ENCODE measurements at places on chromosomes 2 and 18. TPM values are rescaled to one million over a fixed set of nuclear protein-coding genes. Genes with fewer than 3 reads are reported as not detected.

The HTR2B gene
- not detected for total RNA-seq

The ECEL1 gene
- not detected for total RNA-seq

The HOXD1 gene
- total RNA-seq, result not detected

The TTN gene
- 9.7 TPM for total RNA-seq

The B3GNT7 gene
- not detected for total RNA-seq

The CFAP221 gene
- total RNA-seq, result not detected

The SLC40A1 gene
- 2.8 TPM for total RNA-seq

The CABYR gene
- 1.2 TPM for total RNA-seq

The SERPINB10 gene
- total RNA-seq, result not detected

The MOGAT1 gene
- not detected for total RNA-seq

The EML6 gene
- 0.54 TPM for total RNA-seq

The ZSWIM2 gene
- total RNA-seq, result not detected

The PRLH gene
- not detected for total RNA-seq

The THOC1 gene
- total RNA-seq, result 56.4 TPM

The SPP2 gene
- total RNA-seq, result not detected

The PHOSPHO2 gene
- total RNA-seq, result 2.1 TPM

The CLEC4F gene
- 0.27 TPM for total RNA-seq

The CCDC148 gene
- not detected for total RNA-seq

The LYG1 gene
- total RNA-seq, result 2.8 TPM

The SERPINB4 gene
- not detected for total RNA-seq

The CHST10 gene
- total RNA-seq, result 4.2 TPM

The FER1L5 gene
- not detected for total RNA-seq

The CD207 gene
- total RNA-seq, result not detected

The NLRC4 gene
- total RNA-seq, result 0.12 TPM

The NRP2 gene
- total RNA-seq, result 11.1 TPM

The GALNT3 gene
- total RNA-seq, result 15.4 TPM

The MARS2 gene
- 14.7 TPM for total RNA-seq

The CERKL gene
- 0.07 TPM for total RNA-seq

The PSMA8 gene
- 0.27 TPM for total RNA-seq

The CHAC2 gene
- total RNA-seq, result 13.0 TPM

Measured in T-helper 1 cell treated with Interleukin-12 subunit alpha and Interleukin-12 subunit beta and Interleukin-4 antibody, amounts not matched to agents 30 ng/mL and 1 ng/mL, for 36 hours (primary cell).